ENCODE measurements at places on chromosomes 2 and 18.
A peak's percentile ranks its signal among the peaks of the same experiment; 100 is the strongest.

- peak; percentile 63 for DNase-seq
Measured at GRCh38 chr2:171160956-171161740, 455 bp upstream of the TLK1 start.

DNA sequence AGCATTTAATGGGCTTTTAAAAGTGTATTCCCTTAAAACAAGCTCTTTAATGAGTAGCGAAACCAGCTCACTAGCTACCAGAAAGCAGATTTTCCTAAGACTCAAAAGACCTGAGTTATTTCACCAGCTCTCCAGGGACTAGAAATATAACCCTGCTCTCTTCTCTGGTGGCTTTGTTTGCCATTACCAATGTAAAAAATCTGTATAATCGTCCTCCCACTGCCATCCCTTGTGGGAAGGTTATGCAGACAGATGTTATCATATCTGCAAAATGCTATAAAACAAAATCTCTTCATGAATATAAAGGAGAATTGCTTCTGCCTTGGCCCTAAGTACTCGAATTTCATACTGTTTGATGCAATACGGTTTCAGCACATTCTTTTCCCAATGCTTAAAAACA, 335.2 kb downstream of the NUP35 start:
- no peak for DNase-seq

GRCh38 chr18:53165770-53166169, 825.8 kb downstream of the DCC start:
- DNase-seq, result no peak

GRCh38 chr2:44722026-44722625, 219.4 kb upstream of the SIX3 start:
- DNase-seq, result no peak

DNA sequence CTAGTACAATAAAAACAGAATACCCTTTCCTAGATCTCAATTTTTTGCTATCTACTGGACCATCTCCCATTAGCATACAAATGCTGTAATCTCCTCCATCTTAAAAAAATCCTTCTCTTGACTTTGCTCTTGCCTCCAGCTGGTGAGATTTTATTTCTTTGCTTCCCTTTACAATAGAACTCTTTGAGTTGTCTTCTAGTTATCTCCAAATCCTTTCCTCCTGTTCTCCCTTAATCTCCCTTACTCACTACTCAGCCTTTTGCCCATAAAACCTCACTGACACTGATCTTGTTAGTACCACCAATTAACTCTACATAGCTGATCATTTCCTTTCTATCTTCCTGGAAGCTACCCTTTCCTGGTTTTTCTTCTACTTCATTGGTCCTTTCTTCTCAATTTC, 63.5 kb upstream of the FRZB start:
- DNase-seq, result no peak

DNA sequence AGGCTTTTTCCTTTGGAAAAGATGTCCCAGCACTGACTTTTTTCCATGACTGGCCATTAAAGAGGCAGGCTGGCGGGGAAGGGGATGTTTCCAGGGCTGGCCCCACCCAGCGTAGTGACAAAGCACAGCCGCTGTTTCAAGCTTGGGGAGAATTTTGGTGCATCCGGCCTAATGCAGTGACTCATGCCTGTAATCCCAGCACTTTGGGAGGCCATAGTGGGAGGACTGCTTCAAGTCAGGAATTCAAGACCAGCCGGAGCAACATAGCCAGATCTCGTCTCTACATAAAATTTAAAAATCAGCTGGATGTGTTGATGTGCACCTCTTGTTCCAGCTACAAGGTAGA, 78.0 kb upstream of the SH3BP4 start:
- no peak for DNase-seq

GRCh38 chr2:200137691-200138090, 168.8 kb upstream of the SPATS2L start:
- no peak for DNase-seq

- no peak for DNase-seq
Measured at GRCh38 chr2:199916980-199917379, 5.9 kb downstream of the C2orf69 start.

DNA sequence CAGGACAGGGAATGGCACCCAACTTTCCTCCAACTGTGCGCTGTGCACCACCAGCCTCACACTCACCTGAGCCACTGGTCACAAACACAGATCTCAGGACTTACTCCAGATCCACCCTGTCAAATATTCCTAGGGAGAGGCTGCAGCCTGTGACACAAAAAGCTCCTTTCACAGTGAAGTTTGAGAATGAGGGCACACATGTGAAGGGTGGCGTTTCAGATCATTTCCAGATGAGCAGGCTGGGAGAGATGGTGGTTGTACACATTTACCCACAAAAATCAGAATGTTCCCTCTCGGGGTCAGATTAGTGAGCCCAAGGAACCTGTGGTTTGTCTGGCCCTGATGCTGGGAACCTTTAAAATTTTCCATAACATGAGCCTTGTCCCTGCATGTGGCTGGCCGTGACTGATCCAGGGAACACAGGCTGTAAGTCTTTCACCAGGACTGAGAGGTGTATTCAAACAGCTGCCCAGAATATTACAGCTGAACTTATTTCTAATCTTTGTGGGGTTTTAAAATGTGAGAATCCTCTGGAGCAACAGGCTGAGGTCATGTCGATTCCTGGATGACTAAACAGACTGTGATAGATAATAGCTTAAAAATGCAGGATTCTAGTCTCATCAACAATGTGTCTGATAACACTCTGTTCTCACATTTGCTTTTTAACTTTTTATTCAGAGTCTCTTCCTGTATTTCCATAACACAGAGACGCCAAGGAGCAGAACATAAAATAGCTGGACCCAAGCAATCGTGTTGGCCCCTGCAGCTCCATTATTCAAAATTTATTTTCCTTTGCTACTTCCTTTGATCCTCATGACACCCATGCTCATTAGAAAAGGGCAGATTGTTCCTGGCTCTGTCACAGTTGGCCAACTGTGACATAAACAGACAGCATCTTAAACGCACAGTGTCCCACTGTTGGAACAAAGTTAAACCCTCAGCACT, 35.5 kb downstream of the IL1R2 start:
- no peak for DNase-seq

DNA sequence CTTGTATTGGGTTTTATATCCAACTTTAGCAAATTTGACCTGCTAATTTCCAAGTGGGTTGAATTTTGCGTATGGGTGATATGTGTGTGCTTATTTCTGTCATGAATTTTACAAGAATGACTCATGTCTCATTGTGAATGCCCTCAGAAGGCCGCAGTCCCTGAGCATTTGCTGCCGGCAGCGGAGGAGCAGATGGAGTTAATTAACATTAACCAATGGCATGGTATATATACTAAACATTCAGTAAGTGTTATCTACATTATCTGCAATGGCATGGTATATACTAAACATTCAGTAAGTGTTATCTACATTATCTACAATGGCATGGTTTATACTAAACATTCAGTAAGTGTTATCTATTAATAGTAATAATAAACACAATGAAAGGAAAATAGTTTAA, 90.1 kb downstream of the DOK6 start:
- DNase-seq, result no peak

DNA sequence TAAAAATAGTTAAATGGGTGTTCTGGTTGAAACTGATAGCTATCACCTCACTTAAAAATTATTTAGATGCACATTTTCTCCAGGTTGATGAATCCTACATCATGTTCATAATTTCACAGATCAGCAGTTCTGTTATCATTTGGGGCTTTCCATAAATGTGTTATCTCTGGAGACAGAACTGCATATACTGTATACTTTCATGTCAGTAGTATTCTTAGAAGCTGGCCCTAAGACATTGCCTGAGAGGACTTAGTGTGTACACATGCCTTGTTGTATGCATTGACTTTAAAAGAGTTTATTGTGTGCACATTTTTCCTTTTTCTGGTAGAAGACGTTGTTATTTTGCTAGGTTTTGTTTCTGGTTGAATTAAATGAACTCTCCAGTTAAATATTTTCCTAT, 41.0 kb downstream of the PIK3C3 start:
- DNase-seq, result no peak

- no peak for DNase-seq
Measured at GRCh38 chr2:157838442-157839161, 37.5 kb downstream of the ACVR1 start.

DNA sequence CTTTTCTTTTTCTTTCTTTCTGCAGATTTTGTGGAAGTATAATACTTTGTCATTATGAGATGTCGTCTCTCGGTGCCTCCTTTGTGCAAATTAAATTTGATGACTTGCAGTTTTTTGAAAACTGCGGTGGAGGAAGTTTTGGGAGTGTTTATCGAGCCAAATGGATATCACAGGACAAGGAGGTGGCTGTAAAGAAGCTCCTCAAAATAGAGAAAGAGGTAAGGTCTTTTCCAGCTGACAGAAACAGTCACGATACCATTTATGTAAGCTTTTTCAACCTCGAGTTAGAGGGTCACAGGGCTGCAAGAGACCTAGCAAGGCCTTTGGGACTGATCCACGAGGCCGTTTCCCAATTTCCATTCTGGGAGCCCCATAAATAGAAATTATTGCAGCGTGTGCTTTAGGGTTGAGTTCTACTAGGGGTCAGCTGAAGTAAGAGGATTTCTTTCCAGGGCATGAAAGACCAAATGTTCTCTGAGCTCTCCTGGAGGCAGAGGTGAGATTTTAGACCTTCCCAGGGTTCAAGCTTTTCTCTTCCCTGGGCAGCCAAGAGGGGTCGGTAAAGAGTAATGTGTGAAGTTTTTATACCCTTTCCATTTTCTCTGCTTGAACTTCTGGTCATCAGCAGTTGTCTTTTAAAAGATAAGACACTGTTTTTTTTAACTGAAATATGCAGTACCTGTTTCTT, 15.5 kb downstream of the MAP3K20 start:
- no peak for DNase-seq

- DNase-seq, result no peak
Measured at GRCh38 chr2:141362311-141362710, 768.5 kb downstream of the LRP1B start.

DNA sequence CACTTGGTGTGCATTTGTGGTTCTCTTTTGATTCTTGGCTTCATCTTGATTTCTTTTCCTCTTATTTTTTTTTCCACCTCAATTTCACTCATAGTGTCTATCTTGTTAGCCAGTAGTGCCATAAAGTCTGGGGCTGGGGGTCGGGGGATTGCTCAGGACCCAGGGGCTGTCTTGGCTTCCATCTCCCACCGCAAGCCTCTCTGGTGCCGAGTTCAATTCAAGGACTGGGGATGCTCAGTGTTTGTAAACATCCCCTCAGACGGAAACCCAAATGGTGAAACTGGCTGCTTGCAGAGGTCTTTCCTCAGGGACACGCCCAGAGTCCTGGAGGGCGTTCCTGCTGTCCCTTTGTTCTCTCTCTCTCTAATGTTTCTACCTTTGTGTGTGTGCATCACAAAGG, 173.3 kb downstream of the TWIST2 start:
- DNase-seq, result no peak

DNA sequence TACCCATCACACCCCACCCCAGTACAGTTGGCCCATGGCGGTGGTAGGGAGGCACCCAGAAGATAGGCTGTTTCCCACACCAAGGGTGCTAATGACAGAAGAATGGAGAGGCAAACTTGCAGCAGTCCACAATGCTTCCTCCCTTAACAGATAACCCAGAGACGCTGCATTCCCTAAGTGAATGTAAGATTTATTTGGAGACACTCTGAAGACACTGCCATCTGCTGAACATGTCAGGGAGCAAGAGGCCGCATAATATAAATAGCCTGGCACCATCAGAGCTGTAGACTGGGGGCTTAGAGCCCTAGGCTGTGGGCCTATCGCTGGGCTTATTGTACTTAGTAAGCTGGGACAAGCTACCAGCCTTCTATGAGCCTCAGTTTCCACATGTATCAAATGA, 2.2 kb upstream of the IWS1 start:
- no peak for DNase-seq
